ENCODE measurements at places on chromosomes 5 and 9. TPM values are rescaled to one million over a fixed set of nuclear protein-coding genes. Genes with fewer than 3 reads are reported as not detected.

GRCh38 chr5:156879665-156880285, 29.7 kb downstream of the PPP1R2B start:
- no peak for DNase-seq

- no peak for DNase-seq
These were observed 1.5 kb downstream of the CDC42SE2 start for GRCh38 chr5:131265311-131265803.

DNA sequence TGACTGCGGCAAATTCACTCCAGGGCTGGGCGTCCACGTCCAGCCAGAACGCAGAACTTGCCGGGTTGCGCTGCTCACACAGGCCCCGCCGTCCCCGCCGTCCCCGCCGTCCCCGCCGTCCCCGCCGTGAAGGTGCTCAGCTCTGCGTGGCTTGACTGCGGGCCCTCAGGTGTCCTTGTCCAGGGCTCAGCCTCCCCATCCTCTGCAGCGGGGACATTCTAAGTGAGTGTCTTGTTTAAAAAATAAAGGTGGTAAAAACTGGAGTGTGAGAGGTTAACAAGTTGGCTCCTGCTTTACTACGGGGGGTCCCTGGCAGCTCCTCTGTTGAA, 14.9 kb downstream of the IRX4 start:
- no peak for DNase-seq

- no peak for DNase-seq
These were observed 464.7 kb upstream of the COX7C start for GRCh38 chr5:86152988-86153560.

DNA sequence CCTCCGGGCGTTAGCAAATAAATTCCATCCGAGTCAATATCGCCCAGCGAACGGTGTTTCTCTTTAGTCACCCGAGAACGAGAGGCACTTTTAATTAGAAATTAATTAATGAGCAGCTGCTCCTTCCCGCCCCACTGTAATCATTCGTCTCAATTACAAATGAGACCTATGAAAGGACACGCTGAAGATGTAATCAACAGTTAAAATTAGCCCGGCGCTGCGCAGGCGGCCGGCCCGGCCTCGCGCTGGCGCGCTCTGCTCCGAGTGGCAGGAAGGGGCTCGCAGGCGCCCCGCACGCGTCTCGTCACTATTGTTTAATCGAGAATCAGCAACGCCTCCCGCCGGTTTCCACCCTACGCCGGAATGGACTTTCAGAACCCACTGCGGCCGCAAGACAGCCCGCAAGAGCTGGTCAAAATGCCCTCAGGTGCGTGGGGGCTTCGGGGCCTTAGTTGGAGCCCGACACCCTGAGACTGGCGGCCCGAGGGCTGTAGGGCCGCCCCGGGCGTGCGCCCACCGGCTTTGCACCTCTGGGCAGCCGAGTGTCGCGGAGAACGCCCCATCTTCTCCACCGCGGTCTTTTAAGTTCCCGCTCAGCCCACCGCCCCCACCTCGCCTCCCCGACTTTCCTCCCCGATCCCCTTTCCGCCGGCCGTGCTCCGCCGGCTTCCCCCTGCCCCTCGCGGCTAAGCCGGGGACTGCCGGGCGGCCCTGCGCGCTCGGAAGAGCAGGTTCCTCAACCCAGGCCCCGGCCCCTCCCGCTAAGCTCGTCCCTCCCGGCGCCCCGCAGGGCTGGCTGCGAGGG, 597 bp upstream of the IRX4 start:
- peak; percentile 95 for DNase-seq

- DNase-seq = no peak
These were observed 56.0 kb upstream of the ZNF354A start for GRCh38 chr5:178786417-178786816.

- DNase-seq = no peak
These were observed 1728.3 kb upstream of the CDH9 start for GRCh38 chr5:28766565-28767158.

GRCh38 chr9:90999425-91000397, 198.1 kb downstream of the SYK start:
- DNase-seq = no peak

DNA sequence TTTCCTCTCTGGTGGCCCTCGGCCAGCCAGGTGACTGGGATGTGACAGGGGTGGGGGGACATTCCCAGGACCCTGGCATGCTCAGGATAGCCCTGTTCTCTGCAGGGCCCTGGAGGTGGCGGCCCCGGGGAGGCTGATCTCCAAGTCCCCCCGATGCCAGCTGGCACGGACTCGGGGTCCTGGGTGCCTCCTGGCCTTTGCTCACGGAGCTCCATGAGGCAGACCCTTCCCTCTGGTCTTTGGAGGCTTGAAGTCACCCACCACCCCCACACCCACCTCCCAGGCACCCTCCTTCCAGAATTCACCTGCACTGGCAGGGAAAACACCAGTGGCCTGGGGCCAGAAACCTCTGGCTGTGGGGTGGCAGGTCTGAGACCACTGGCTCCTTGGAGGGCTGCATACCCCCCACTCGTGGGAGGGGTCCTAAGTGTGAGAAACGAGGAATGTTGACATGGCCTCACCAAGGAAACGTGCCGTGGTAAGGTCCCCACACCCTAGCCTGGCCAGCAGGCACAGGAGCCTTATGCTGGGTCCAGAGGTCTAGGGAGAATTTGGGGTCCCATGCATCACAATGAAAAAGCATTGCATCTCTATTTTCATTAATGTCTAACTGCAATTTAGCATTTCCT, 130.8 kb upstream of the FAM120A start:
- DNase-seq = peak; percentile 61

- peak; percentile 84 for DNase-seq
These were observed 20.8 kb downstream of the DCANP1 start for GRCh38 chr5:135426102-135427082.

- DNase-seq = no peak
These were observed 120.6 kb downstream of the TRIO start for GRCh38 chr5:14263699-14264098.

DNA sequence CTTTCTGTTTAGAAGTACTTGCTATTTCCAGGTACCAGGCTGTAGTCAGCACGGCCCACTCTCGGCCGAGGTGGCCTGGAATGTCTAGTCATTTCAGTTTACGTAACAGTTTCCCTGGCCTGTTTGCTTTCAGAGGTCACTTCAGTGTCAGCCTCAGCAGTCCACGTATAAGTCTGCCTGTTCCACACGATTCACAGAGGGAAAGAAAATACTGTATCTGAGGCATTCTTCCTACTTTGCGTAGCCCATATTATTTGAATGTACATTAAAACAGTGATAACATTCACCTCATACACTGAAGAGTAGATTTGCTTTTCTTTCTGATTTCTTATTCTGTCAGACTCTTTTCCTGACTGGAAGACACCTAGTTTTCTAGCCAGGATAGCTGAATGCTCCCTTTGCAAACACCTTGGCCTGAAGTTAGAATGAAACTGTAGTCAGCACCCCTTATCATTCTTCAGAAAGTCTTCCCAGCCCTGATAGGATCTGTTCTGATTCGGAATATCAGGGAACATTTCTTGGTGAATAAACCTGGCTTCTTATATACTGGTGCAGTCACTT, 140.9 kb downstream of the AOPEP start:
- DNase-seq = peak; percentile 55

DNA sequence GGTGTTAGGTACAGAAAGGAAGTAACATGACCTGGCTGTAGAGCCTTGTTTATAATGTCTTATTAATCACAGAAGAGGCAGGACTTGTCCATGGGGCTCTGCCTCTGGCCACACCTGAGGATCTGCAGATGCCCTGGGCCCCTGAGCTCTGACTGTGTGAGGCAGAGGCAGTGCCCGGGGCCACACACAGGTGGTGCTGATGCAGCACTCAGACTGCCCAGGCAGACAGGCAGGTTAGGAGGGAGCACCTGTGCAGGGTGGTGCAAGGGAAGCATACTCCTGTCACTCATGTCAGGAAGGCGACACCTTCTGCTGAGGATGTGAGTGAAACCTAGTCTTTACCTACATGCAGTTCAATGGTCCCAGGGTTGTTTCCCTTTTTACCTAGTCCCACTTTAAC, 88.7 kb downstream of the CFAP90 start:
- no peak for DNase-seq

- no peak for DNase-seq
These were observed 40.7 kb downstream of the F2RL2 start for GRCh38 chr5:76582230-76583162.

- DNase-seq = peak; percentile 39
These were observed 142.0 kb downstream of the ZNF608 start for GRCh38 chr5:124604419-124604818.

GRCh38 chr5:78621291-78621738, 27.3 kb downstream of the LHFPL2 start:
- no peak for DNase-seq

DNA sequence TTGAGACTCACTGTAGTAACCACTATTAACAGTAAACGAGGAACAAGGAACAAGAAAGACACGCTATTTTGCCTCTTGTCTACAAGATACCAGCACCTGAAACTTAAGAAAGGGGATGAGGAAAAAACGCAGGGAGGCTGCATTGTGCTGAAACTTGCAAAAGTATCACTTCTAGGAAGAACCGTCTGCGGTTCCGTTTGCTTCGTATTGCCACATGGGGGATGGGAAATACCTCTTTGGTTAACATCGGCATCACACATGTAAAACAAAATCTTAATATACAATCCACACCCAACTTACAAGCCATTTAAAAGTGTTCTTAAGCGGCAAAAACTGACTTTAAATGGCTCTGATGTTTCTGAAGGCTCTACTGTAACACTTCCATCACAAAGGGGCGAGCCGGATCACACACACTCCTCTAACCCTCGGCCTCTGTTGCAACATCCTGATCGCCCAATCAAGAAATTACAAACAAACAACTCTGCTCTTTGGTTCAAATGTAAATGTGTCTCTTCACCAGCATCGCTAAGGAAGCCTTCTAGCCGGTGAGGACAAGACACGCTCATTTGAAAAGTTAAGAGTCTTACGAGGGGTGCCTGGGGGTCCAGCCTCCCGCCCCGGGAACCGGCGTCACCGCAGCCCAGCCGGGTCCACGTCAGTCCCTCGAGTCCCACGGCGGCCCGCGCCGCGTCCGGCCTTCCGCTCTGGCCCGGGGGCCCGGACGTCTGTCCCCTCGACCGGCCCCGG, 621 bp downstream of the SEC16A start:
- peak; percentile 88 for DNase-seq

GRCh38 chr5:5145651-5146529, 5.8 kb downstream of the ADAMTS16 start:
- peak; percentile 43 for DNase-seq

DNA sequence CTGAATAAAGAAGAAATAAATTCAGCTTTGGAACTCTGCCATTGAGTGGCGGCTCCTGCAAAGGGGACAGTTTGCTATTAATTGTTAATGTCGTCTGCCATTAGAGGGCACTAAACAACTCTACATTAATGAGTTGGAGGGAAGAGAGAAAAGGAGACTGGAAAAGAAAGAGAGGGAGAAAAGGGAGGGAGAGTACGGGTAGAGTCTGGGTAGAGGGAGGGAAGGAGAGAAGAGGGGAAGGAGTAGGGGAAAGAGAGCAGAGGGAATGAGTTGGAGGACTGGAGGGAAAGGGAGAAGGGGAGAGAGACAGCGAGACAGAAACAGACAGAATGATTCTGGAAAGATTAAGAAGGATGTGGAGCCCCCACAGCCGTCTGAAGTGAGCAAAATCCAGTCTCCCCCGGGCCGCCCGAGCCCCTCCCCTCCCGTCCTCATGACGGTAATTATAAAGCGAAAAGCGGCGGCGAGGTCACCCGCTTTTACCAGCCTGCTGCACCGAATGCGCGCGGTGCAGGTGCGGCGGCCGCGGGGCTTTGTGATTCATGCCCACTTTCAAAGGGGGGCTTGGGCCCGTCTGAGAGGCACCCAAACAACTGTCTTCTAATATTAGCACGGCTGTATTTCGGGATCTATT, 1.9 kb upstream of the FST start:
- DNase-seq = peak; percentile 95

DNA sequence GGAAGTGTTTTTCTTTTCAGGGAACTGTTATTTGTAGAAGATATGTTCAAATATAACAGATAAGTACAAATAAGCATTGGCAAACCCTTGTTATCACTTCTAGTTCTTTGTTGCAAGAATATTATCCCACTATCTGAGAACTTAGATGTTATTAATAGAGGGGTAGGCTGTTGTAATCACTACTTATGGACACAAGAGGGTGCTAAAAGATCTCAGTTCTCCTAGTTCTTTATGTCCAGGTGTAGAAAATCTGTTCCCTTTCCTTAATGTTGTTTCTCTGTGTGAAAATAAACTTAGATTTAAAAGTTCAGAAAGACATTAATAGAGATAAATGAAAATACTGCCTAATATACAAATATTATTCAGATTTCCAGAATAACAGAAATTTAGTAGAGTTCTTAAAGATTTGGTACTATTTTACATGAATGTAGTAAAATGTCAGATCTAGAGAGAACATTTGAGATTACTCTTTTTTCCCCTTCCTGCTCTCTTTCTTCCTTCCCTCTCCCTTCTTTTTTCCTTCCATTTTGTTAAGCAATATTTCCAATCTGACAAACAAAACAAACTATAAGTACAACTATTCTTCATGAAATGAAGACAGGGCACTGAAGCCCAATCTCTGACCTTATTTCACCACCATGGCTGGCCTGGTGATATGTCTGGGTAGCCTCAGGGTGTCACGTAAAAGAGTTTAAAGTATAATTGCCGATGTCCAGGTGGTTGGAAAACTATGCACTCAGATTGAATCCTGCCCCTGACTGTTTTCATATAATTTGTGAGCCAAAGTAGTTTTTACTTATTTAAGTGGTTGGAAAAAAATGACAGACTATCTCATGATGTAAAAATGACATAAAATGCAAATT, 43.6 kb upstream of the C5orf46 start:
- DNase-seq = peak; percentile 56

GRCh38 chr5:31626156-31626555, 12.8 kb upstream of the PDZD2 start:
- DNase-seq = no peak

DNA sequence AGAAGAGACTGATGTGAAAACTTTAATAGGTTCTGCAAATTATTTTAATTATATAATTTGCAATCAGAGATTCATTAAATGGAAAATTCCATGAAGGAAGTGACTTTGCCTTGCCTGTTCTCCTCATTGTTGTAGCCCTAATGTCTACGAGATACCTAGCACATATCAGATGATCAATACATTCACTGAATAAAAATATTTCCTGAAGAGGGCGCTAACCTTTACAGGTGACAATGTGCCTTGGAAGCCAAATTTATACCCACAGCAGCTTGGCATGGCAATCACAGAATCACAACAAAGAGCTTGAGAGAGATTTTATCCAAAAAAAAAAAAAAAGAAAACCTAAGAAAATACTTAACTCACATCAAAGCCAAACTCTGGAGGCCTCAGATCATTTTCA, 17.4 kb downstream of the HAUS6 start:
- DNase-seq = no peak

CARTPT gene
- total RNA-seq = not detected

SPACA9 gene
- total RNA-seq = 3.6 TPM

EIF4EBP3 gene
- total RNA-seq = 4.7 TPM

MAPKAP1 gene
- 72.4 TPM for total RNA-seq

DDX4 gene
- not detected for total RNA-seq

PCDHGA2 gene
- total RNA-seq = 2.7 TPM

ZFP2 gene
- 1.4 TPM for total RNA-seq

PLCXD3 gene
- total RNA-seq = not detected

CCNJL gene
- 0.88 TPM for total RNA-seq

CDH18 gene
- 0.36 TPM for total RNA-seq

CD14 gene
- 1.8 TPM for total RNA-seq

ANKRD34B gene
- total RNA-seq = not detected

PDE6A gene
- under 0.01 TPM for total RNA-seq
